ENCODE measurements at places on chromosomes 7 and 10.

DNA sequence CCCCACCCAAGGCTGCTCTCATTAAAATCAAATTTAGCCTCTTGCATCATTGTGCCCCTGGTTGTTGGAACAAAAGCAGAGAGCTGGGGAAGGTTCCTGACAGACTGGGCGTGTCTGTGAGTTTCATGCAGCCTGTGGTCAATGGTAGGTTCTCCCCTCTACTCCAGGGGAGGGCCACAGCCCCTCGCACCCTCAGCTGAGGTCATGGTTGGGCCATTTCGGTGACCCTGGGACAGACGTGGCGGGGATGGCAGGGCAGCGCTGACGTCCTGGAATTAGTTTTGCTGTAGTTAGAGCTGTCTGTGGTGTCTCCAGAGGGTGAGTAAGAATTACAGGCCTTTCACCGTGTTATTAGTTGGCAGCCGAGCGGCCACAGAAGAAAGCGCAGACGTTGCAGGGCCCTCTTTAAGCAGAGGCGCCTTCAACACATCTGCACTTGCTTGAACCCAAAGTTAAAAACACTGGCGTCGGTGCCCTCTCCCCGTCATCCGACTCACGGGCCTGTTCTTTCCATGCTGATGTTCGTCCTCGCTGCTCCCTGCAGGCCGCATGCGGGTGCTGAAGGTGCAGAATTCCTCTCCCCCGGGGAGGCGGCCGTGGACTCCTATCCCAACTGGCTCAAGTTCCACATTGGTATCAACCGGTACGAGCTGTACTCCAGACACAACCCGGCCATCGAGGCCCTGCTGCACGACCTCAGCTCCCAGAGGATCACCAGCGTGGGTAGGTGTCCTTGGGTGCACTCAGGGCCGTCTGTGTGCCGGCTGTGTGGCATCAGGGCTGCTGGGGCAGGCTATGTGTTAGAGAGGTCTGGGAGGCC, 2.8 kb downstream of the FAM20C start:
- DNase-seq = no peak

DNA sequence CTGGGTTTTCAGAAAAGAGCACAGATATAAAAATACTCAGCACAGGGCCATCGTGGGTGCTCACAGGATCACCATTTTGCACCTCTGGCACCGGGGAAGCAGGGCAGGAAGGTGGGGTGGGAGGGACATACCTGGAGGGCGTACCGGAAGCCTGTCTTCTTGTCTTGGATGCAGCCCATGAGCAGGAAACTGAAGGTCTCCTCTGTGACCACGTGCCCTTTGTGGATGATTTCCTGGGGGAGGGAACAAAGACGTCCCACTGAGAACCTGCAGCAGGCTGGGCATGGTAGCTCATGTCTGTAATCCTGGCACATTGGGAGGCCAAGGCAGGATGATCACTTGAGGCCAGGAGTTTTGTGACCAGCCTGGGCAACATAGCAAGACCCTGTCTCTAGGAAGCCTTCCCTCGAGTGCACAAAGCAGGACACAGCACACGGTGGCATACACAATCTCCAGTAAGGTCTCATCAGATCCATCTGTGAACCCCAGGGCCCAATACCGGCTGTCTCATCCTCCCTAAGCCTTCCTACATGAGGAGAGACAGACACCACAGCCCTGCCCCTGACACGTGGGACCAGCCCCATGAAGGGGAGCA, 9.5 kb downstream of the PTCD1 start:
- no peak for DNase-seq

GRCh38 chr7:46003896-46004875, 83.1 kb upstream of the IGFBP3 start:
- DNase-seq = no peak

DNA sequence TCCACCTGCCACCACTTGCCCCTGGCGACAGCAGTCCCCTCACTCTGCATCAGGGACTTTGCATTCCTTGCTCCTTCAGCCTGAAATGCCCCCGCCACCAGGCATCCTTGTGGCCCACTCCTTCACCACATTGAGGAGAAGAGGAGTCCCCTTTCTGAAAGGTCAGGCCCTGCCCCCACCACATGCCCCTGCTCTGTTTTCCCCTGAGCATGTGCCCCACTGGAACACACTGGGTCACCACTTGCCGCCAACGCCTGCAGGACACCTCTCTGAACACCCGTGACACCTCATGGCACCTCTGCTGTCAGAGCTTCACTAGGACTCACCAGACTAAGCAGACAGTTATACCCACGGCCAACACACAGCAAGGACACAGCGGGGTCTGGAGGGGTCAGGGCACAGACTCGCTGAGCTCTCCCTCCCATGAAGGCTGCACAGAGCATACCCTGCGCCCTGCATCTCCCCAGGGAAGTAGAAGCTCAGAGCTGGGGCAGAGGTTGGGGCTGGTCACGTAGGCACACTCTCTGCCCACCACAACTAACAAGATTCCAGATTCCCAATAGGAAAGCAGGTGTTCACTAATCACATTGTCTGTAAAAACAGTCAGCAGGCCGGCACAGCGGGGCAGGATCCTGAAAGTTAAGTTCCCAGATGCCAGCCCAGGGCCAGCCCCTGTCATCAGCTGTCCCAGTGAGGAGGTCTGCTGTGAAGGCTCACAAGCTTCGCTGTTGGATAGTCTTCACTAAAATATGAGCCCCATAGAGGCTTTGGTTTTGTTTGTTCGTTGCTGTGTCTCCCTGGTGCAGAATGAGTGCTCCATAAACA, 5.8 kb upstream of the AOC1 start:
- DNase-seq = no peak

DNA sequence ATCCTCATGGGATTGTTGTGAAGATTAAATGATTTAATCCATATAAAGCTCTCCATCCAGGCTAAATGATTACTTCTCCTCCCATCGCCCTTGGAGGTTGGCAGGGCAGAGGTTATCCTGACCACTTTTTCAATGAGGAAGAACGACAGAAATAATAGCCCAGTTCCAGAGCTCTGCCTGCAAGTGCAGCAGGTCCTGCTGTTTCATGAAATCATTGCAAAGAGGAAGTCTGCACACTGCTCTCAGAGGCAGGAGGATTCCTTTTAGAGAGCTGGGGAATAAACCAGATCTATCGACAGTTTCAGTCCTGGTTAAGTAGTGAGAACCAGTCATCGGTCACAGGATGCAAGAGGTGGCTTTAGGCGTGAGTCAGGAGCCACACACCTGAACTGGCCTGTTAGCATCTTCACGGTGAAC, 25.0 kb upstream of the CDH23 start:
- no peak for DNase-seq

DNA sequence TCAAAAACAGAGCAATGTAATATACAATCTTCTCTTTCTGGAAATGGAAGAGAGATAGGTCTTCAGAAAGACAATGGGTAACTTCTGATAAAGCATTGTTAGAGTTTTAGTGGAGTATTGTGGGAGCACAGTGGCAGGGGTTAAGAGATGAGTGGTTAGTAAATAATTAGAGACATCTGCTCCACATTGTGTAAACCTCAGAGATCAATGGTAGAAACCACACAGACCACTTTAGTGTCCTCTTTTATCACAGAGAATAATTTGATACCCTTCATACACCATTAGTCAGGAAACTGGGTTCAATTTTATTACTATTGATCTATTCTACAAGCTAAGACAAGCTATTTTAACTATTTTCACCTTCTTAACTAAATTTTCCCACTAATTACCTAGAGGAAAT, 35.9 kb upstream of the MAGI2 start:
- DNase-seq = no peak

- no peak for DNase-seq
Observed at GRCh38 chr10:95236068-95236903, 42.2 kb downstream of the ACSM6 start.

- DNase-seq = no peak
Observed at GRCh38 chr10:85557077-85557476, 809.5 kb downstream of the GRID1 start.

DNA sequence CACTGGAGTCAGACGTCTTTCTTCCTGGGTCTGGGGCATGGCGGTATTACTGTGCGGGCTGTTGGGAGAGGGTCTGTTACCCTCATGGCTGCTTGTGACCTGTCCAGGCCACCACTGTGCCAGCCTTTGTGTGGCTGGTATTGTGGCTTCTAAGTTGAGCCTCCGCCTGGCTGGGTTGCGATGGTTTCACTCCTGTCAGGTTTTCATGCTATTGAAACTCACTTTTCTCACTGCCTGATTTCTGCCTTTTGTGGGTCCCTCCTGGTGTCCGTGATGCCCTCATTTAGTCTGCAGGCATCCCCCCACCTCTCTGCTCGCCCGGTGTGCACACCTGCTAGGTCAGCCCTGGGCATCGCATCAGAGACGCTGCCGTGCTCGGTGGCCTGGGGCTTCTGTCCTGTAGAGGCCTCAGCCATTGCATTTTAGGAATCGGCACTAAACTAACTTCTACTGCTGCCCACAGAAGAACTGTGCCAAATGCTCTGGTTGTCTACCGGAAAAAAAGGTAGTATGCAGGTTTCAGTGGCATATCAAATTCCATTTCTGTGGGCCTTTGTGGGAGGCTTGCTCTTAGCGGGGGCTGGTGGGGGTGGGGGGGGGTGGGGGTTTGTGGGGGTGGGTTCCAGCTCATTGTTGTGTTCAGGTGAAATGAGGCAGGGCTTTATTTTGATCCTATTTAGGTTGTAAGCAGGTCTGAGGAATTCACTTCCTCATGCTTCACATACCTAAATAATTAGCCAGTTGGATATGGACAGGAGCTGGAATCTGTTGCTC, 64.3 kb downstream of the MGMT start:
- DNase-seq = no peak

- no peak for DNase-seq
Observed at GRCh38 chr10:12010353-12010752, 32.3 kb downstream of the UPF2 start.

DNA sequence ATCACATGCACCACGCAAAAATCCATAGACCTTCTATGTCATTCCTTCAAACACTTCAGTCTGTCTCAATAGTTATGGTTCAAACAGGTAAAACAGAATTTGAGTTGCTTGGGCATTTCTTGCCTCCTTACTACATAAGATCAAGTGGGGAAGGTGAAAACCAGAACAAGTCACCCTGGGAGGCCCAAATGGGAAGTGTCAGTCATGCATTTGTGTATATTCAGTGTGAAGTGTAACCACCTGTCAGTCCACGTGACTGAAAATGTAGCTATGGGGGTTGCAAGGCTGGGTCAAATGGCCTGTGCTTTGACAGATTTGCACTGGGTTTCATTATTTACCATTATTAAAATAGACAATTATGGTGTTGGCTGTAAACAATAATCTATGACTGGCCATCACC, 176.6 kb upstream of the VIPR2 start:
- DNase-seq = no peak

- DNase-seq = no peak
Observed at GRCh38 chr10:55272886-55273285, 471.9 kb upstream of the PCDH15 start.

GRCh38 chr7:78191475-78192079, 393.0 kb downstream of the PHTF2 start:
- DNase-seq = no peak

GRCh38 chr10:55263327-55263726, 462.3 kb upstream of the PCDH15 start:
- no peak for DNase-seq

DNA sequence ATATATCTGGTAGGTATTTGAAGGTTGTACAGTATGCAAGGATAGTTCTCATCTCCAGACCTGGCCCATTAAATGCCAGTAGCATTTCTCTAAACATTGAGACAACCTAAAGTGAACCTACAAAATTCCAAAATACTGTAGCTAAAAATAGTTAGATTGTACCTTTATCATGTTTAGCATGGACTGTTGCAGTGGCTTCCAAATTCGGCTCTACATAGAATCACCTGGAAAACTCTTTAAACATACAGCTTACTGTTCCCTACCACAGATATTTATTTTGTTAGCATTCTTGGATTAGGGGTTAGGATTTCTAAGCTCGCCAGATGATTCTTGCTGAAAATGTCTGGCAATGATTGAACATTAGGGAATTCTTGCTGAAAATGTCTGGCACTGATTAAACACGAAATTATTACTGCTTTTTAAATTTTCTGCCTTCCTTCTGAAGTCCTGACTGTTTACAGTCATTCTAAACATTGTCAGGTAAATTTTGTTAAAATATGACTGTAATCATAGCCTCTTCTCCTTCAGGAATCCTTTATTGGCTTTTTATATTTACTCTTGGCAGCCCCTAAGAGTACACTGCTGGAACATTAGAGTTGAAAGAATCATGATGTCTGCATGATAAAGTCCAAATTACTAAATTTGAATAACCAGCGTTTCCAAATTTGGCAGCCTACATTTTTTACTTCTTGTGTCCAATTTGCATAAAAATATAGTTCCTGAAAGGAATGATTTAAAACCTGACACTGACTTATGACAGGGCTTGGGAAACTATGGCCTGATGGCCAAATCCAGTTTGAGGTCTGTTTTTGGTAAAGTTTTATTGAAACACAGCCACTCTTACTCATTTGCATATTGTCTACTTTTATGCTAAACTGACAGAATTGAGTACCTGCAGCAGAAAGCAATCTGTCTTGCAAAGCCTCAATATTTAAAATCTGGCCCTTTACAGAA, 40.3 kb downstream of the SHOC2 start:
- no peak for DNase-seq

DNA sequence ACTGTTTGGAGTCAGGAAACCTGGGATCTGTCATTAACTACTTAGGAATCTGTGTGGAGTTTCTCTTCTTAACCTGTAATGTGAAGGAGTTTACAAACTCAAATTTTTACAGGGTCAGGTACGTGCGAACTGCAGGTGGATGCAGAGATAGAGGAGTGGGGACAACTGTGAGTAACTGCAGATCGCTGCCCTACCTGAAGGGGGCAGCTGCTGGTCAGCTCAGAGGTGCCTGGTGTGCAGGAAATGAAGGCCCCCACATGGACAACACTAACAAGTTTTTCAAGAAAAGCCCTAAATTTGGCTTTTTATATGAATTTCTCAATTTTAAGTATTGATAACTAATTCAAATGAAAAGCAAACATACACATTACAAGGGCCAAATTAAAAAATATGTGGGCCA, 380.0 kb downstream of the REEP3 start:
- DNase-seq = no peak

- no peak for DNase-seq
Observed at GRCh38 chr10:116255886-116256751, 16.9 kb downstream of the GFRA1 start.

DNA sequence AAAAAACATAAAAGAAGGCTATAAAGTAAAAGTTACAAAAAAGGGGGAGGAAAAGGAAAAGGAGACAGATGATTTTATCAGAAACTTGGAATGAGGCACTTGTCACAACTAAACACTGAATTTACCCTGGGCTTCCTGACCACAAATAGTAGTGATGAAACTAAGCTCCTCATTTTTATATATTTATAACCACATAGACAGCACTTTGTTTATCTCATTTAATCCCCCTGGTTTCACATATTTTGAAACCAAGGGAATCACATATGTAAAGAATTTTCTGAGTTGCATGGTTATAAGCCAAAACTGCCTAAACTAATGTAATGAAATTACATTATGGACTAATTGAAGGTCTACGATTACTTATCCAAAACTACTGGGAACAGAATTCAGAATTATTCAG, 39.6 kb upstream of the MET start:
- DNase-seq = no peak

DNA sequence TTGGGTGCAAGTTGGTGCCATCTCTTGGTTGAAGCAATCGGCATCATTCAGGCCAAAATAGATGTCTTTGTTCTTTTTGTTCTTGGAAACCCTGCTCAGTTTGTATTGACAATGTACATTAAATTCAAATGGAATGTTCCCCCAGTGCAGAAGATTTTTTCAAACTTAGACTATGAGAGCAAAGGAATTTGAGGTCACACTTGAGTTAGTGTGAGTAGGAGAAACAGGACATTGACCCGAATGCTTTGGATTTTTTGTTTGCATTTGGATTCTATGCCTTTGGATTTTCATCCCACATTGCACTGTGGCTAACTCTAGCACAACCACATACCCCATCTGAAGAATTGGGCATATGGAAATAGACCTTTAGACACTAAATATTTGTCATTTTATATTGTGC, 480.0 kb downstream of the GALNT17 start:
- no peak for DNase-seq

Measured in stimulated activated CD8-positive, alpha-beta memory T cell treated with anti-CD3 and anti-CD28 coated beads, Interleukin-4, amount 100 ng/mL, for 24 hours (primary cell).